ENCODE measurements at places on chromosomes 6 and 20. TPM values are rescaled to one million over a fixed set of nuclear protein-coding genes. Genes with fewer than 3 reads are reported as not detected.

DNA sequence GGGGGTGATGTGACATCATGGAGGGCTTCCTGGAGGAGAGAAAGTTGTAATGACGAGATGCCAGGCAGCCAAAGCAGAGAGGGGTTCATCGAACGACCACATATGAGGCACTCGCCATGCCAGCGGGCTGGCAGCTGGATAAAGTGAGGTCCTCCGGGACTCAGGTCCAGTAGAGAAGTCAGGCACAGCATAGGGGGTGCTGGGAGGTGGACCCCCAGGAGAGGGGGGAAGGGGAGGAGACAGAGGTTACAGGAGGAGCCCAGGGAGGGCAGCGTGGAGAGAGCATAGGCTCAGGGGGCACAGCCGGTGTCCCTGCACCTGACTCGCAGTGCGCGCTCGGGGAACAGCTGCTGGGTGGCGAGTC is 174.7 kb downstream of the BMP7 start:
- H3K36me3 ChIP-seq = no peaks in the 10 kb centered on the region
- no peak for DNase-seq
- peaks cover 4% of the 10 kb centered on the region for H3K4me1 ChIP-seq
- H3K27me3 ChIP-seq = peaks cover 47% of the 10 kb centered on the region

DNA sequence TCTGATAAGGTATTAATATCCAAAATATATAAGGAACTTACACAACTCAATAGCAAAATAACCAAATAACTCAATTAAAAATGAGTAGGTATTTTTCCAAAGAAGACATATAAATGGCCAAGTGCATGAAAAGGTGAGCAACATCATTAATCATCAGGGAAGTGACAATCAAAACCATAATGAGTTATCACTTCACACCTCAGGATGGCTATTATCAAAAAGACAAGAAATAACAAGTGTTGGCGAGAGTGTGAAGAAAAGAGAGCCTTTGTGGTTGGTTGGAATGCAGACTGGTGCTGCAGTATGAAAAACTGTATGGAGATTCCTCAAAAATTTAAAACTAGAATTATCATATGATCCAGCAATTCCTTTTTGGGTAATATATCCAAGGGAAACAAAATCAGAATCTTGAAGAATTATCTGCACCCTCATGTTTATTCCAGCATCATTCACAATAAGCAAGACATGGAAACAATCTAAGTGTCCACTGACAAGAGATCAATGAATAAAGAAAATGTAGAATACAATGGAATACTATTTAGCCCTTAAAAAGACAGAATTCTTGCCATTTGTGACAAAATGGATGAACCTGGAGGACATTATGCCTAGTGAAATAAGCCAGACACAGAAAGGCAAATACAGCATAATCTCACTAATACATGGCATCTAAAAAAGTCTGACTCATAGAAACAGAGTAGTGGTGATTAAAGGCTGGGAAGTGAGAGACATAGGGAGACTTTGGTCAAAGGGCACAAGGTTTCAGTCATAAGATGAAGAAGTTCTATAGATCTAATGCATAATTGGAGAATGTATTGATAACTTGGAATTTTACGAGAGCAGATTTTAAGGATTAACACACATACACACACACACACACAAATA is 175.6 kb downstream of the FOXA2 start:
- no peak overlapping the region for H3K4me3 ChIP-seq
- peaks cover 69% of the 10 kb centered on the region for H3K4me1 ChIP-seq
- H3K27ac ChIP-seq = no peak overlapping the region
- no peak for DNase-seq

- H3K27me3 ChIP-seq = peaks cover 13% of the 10 kb centered on the region
- H3K27ac ChIP-seq = no peak overlapping the region
- no peaks in the 10 kb centered on the region for H3K36me3 ChIP-seq
These were observed 137.3 kb upstream of the SNX9 start for GRCh38 chr6:157685596-157686280.

DNA sequence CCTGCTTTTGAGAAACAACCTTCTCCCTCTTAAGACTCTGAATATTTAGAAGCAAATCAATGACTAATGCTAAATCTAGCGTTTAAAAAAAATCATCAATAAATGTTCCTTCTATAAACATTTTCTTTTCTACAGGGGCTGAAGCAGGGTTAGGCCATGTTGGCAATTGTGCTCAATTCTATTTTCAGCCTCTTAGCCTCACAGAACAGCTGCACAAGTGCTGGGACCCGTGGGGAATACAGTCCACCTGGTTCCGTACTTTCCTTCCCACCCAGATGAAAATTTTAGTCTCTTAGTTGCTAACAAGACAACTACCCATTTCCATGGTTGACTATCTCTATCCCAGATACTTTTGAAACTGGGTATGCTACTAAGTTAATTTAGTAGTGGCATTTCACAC is 138.6 kb downstream of the RPS12 start:
- H3K36me3 ChIP-seq = no peaks in the 10 kb centered on the region

The COL11A2 gene
- total RNA-seq = 4.3 TPM

The SPATS1 gene
- total RNA-seq = not detected

GRCh38 chr6:32108727-32109113 is 418 bp downstream of the TNXB start:
- peaks cover 14% of the 10 kb centered on the region for H3K4me1 ChIP-seq
- peaks cover 2% of the 10 kb centered on the region for H3K36me3 ChIP-seq
- H3K4me3 ChIP-seq = no peak overlapping the region
- no peak for DNase-seq
- H3K27me3 ChIP-seq = peaks cover 27% of the 10 kb centered on the region

DNA sequence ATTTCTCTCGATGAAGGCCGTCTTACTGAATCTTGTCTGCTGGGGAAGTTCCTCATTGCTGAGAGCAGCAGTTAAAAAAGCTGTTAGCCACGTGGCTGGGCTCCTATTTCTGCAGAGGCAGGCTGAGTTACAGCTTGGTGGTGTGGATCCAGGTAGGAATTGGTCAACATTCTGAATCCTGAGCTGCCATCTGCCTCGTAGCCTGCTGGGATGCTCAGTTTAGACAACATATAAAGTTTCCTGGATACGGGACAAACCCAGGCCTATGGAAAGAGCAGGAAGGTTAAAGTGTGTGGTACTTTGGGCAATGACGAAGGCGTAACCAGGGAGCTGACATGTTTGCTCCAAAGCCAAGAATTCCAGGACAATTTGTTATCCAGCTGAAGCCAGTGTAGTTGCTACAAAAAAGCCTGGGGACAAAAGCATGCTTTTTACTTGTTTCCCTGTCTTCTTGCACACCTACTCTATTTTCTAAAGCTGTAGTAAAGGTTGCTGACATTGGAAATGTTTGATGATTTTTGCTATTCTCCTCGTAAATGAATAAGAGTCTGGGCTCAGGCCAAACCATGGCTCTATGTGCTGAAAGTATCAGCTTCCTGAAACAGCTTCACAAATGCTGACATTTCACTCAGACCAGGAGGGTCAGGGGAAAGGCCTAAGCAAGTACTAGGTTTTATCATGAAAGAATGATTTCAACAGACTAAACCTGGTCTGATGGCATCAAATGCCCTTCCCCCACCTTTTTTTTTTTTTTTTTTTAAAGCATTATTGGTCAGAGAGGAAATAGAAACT is 12.4 kb upstream of the MYLK2 start:
- no peak for DNase-seq
- no peak overlapping the region for H3K4me3 ChIP-seq
- peaks cover 16% of the 10 kb centered on the region for H3K36me3 ChIP-seq
- H3K27ac ChIP-seq = no peak overlapping the region
- no peaks in the 10 kb centered on the region for H3K27me3 ChIP-seq

The STX11 gene
- total RNA-seq = not detected

The UBE2J1 gene
- total RNA-seq = 36.2 TPM

DNA sequence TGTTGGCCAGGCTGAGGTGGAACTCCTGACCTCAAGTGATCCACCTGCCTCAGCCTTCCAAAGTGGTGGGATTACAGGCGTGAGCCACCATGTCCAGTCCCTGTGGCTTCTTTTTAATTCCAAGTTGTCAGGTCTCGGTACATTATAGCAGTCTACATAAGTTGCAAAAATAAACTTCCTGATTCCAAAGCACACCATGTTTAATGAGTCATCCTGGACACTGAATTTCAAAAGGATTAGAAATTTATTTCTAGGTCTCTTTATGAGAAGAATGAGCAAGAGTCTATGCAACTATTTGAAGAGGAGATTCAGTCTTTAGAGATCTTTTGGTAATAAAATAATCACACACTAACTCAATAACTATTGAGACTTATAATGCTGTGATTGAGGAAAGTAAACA is 63.9 kb upstream of the MCHR2 start:
- H3K4me1 ChIP-seq = no peaks in the 10 kb centered on the region
- no peaks in the 10 kb centered on the region for H3K27me3 ChIP-seq
- no peak overlapping the region for H3K4me3 ChIP-seq
- no peak for DNase-seq

GRCh38 chr6:46393161-46393939 is 97.9 kb downstream of the RCAN2 start:
- H3K4me1 ChIP-seq = no peaks in the 10 kb centered on the region
- H3K27ac ChIP-seq = no peak overlapping the region
- no peaks in the 10 kb centered on the region for H3K36me3 ChIP-seq
- no peak for DNase-seq
- H3K27me3 ChIP-seq = no peaks in the 10 kb centered on the region
- H3K4me3 ChIP-seq = no peak overlapping the region

- no peaks in the 10 kb centered on the region for H3K4me1 ChIP-seq
- H3K4me3 ChIP-seq = no peak overlapping the region
- no peaks in the 10 kb centered on the region for H3K36me3 ChIP-seq
- H3K27ac ChIP-seq = no peak overlapping the region
These were observed 65.0 kb downstream of the TOX2 start for GRCh38 chr20:43979576-43980105.

The SDC4 gene
- total RNA-seq = 121 TPM

The DAAM2 gene
- 6.3 TPM for total RNA-seq

DNA sequence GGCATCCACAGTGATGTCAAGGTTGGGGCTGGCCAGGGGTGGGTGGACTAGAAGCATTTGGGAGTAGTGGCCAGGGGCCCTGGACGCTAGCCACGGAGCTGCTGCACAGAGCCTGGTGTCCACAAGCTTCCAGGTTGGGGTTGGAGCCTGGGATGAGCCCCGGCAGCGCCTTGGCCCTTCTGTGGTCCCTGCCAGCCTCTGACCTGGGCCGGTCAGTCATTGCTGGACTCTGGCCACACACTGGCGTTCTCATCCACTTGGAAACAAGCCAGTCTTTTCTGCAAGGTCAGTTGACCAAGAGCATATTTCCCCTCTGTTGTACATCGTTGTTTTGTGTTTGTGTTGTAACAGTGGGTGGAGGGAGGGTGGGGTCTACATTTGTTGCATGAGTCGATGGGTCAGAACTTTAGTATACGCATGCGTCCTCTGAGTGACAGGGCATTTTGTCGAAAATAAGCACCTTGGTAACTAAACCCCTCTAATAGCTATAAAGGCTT is 8.4 kb downstream of the PSMA7 start:
- no peak overlapping the region for H3K27ac ChIP-seq
- H3K27me3 ChIP-seq = no peaks in the 10 kb centered on the region
- DNase-seq = no peak
- H3K4me1 ChIP-seq = no peaks in the 10 kb centered on the region

DNA sequence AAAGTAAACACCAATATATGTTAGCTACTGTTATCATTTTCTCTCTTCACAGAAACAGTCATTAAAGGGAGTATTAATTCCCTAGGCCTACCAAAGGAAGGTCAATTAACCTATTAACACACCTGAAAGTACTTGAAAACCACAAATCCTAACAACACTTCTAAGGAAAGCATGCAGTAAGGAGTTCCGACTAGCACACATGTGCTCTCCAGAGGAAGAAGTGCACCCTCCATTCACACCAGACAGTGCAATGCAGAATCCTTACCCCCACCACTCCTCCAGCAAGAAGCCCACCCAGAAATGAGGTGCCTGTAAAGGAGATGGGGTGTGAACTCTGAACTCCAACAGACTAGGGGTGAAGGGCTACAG is 58.7 kb downstream of the EPB41L2 start:
- no peak overlapping the region for H3K27ac ChIP-seq
- H3K4me1 ChIP-seq = peaks cover 29% of the 10 kb centered on the region
- peaks cover 13% of the 10 kb centered on the region for H3K36me3 ChIP-seq
- no peak for DNase-seq
- H3K4me3 ChIP-seq = no peak overlapping the region
- peaks cover 17% of the 10 kb centered on the region for H3K27me3 ChIP-seq

The OGFRL1 gene
- 10.4 TPM for total RNA-seq

DNA sequence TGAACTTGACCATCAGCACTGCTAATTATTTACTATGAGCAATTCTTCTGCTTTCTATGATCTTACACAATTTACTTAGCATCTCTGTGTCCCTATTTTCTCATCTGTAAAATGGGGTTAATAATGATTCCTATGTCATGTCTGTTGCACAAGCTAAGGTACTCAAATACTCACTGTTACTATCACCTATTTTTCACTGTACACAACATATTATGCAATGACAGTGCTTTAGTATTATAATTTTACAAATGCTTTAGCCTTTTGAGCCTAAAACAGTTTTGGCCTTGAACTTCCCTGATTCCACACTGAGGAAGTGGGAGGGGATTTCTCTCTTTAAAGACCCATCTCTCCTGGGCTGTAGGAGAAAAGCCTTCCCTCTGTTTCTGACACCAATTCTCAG is 36.9 kb upstream of the THEMIS start:
- H3K27ac ChIP-seq = no peak overlapping the region
- H3K36me3 ChIP-seq = peaks cover 3% of the 10 kb centered on the region
- H3K4me3 ChIP-seq = no peak overlapping the region
- DNase-seq = no peak

DNA sequence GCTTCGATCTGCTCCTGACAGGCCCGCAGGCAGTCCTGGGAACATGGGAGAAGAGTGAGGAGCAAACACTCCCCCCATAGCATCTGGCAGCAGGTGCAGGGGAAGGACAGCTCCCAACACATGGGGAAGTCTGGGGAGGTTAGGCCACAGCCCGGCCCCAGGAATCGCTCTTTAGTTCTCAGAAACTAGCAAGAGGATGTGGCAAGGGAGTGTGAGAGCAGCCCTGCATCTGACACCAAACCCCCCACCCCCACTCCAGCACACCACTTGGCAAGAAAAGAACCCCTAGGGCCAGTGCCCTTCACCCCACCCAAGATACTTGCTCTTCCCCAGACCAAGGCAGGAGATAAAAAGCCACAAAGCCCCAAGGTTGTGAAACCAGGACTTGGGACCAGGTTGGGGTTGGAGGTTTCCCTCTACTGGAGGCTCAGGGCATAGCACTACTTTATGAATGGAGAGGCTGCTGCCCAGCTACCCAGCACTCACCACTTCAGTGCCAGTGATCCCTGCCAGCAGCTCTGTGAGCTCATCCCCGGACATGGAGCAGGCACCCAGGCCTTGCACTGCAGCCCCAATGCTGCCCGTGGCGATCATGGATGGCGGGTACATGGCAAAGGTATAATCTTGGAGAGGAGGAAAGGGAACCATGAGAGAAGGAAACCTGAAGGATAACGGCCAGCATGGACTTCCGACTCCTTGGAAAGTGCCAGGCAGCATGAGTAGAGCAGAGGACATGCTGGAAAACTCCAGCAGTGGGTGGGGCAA is 5.4 kb downstream of the CCND3 start:
- no peak overlapping the region for H3K27ac ChIP-seq
- H3K36me3 ChIP-seq = peaks cover 5% of the 10 kb centered on the region
- H3K4me3 ChIP-seq = no peak overlapping the region
- DNase-seq = peak; percentile 35
- peaks cover 25% of the 10 kb centered on the region for H3K27me3 ChIP-seq

GRCh38 chr20:44034965-44035635 is 120.4 kb downstream of the TOX2 start:
- no peak overlapping the region for H3K4me3 ChIP-seq
- no peaks in the 10 kb centered on the region for H3K4me1 ChIP-seq
- H3K27ac ChIP-seq = peak overlapping the region; percentile 9
- H3K36me3 ChIP-seq = no peaks in the 10 kb centered on the region
- H3K27me3 ChIP-seq = peaks cover 39% of the 10 kb centered on the region

The ASCC3 gene
- 36.6 TPM for total RNA-seq

- peaks cover 2% of the 10 kb centered on the region for H3K4me1 ChIP-seq
- no peak for DNase-seq
- H3K4me3 ChIP-seq = no peak overlapping the region
- peaks cover 3% of the 10 kb centered on the region for H3K27me3 ChIP-seq
- no peaks in the 10 kb centered on the region for H3K36me3 ChIP-seq
These were observed 48.3 kb downstream of the PPP1R16B start for GRCh38 chr20:38853759-38854158.
